ENCODE measurements at places on chromosomes 11 and 22.

GRCh38 chr11:107180236-107180635 is 162.0 kb upstream of the GUCY1A2 start:
- DNase-seq: no peak

- no peak for DNase-seq
These were observed 978 bp downstream of the LUZP2 start for GRCh38 chr11:24497831-24498230.

GRCh38 chr11:67051180-67051893 is 5.3 kb upstream of the RHOD start:
- DNase-seq: no peak

DNA sequence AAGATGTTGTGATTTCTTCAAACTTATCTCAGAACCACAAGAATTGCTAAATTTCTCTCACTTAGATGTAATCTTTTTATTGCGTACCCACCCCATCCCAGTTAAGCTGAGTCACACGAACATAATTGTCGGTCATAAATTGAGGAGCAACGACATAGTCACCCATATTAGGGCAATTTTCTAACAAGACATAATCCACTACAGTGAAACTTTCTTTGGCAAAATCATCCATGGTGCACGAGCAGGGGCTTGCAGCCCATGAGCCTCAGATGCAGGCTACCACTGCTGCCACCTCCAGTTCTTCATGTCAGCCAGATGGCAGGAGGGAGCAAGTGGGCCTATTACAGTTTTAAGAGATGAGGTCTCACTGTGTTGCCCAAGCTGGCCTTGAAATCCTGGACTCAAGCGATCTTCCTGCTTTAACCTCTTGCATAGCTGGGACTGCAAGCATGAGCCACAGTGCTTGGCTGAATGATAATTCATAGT is 70.3 kb upstream of the GRK2 start:
- DNase-seq: no peak

GRCh38 chr11:47220401-47220821 is 5.6 kb downstream of the DDB2 start:
- no peak for DNase-seq

DNA sequence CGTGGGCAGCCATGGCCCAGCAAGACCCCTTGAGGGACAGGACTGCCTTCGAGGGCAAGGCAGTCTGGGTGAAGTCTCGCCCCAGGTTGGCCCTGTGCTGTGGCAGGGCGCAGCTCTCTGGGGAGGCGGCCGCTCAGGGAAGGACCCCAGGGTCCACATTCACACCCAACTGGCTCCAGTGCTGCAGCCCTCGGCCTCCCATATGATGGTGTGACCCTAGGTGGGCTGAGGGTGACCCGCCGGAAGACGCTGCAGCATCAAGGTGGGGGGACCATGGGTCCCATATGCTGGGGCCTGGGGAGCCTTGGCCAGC is 28.0 kb upstream of the CCDC188 start:
- no peak for DNase-seq

- no peak for DNase-seq
These were observed 89.2 kb downstream of the FDX1 start for GRCh38 chr11:110518809-110519514.

DNA sequence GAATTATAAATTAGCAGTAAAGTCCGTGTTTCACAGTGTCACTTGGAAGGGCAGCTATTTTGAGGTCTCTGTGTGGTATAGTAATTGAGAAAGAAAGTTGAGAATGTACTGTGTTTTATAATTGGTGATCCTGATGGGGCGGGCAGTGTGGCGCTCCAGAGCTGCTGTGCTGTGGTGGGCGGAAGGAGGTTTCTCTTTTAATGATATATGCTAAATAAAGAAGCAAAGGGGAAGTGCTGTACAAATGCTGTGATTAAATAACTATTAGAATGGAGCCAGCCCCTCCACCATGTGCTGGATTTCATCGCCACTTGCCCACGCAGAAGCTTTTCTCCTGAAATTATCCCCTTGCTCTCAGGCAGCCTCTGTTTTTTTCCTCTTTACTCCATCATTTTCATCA is 24.6 kb downstream of the ATXN10 start:
- no peak for DNase-seq

- DNase-seq: no peak
These were observed 449 bp upstream of the TOM1 start for GRCh38 chr22:35299217-35299672.

- no peak for DNase-seq
These were observed 170.9 kb upstream of the NCAM1 start for GRCh38 chr11:112790286-112790685.

- no peak for DNase-seq
These were observed 87.3 kb downstream of the NAT10 start for GRCh38 chr11:34192481-34193401.

GRCh38 chr11:83773950-83774880 is 488.0 kb upstream of the CCDC90B start:
- DNase-seq: no peak

GRCh38 chr22:45816776-45817175 is 145.1 kb downstream of the ATXN10 start:
- DNase-seq: no peak

DNA sequence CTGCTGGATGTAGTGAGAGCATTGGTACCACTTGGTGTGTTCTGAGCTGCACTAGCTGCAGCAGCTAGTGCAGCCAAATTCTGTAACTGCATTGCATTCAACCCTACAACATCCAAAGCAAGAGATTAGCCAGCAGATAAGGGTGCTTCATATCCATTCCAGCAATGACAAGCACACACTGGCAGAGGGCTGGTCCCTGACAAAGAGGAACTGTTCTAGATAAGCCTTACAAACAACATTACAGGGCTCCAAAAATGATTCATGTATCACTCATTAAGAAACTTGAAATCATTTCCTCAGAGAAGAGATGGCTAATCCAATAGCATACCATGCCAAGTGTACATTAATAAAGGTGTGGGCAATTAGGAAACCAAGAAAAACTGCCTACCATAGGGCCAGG is 28.4 kb upstream of the RAPSN start:
- no peak for DNase-seq

- no peak for DNase-seq
These were observed 10.0 kb upstream of the TBC1D22A start for GRCh38 chr22:46752286-46752987.

DNA sequence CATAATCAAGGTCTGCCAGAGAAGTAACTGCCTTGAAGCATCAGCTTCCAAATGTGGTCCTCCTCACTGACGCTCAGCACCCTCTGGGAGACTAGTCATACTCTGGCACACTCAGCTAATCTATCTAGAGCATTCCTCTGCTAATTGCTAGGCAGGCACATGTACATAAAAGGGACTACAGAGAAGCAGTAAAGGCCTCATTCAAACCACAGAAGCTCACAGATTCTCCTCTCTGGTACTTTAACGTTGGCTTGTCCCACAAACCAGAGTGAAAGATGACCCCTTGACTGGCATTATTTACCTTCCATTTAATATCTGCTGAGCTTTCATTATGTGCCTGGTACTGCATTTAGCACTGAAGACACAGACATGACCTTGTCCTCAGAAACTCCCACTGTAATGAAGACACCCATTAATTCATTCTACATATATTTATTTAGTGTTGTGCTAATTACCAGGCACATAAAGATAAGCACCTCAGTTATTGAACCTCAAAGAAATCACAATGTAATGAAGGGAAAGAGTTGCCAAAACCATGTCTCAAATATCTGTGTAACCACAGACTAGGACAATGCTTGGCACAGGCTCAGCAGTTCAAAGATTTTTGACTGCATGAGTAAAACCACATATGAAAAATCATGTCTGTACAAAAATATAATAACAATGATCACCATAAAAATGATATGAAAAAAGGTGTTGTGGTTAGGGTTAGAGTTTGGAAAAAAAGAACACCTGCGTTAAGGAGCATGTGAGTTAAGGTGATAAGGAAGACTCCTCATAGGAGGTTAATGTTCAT is 550.4 kb downstream of the DLG2 start:
- no peak for DNase-seq

DNA sequence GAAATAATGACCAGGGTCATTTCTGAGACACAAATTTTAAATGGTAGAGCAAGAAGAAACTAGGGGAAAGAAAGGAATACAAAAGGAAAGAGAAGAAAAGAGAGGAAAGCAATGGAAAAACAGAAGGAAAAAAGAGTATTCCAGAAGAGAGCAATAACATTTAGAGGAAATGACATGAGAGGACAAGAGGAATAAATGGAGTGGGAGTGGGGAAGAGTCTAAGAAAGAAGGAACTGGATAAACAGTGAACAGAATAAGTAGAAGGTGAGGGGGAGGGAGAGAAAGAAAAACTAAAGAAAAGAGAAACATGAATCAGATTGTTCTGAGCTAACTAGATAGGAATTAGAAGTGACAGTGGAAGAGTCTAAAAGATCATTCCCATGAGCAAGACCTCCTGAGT is 28.4 kb downstream of the PRDM10 start:
- no peak for DNase-seq

- no peak for DNase-seq
These were observed 245.1 kb downstream of the MIAT start for GRCh38 chr22:26902401-26903029.

DNA sequence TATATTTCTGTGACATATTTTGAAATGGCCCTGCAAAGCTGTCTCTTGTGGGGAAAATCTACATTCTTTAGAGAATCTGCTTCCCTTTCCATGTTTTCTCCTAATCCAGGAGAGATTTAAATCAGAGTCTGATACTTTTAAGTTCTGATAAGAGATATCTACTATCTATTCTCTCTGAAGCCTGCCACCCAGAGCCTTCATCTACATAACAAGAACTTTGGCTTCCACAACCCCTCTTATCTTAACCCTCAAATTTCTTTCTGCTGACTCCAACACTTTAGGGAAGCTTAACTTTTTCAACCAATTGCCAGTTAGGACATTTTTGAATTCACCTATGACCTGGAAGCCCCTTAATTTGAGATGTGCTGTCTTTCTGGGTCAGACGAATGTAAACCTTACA is 965.2 kb downstream of the TBC1D22A start:
- DNase-seq: no peak

DNA sequence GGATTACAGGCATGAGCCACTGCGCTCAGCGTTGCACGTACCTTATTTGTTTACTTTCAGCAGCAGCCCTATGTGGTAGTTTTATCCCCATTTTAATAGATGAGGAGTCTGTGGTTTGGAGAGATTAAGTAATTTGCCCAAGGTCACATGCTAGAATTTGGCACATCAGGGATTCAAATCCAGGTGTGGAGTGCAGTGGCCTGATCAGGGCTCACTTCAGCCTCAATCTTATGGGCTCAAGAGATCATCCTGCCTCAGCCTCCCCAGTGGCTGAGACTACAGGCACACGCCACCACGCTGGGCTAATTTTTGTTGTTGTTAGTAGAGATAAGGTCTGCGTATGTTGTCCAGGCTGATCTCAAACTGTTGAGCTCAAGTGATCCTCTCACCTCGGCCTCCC is 18.5 kb upstream of the SPTBN2 start:
- no peak for DNase-seq

DNA sequence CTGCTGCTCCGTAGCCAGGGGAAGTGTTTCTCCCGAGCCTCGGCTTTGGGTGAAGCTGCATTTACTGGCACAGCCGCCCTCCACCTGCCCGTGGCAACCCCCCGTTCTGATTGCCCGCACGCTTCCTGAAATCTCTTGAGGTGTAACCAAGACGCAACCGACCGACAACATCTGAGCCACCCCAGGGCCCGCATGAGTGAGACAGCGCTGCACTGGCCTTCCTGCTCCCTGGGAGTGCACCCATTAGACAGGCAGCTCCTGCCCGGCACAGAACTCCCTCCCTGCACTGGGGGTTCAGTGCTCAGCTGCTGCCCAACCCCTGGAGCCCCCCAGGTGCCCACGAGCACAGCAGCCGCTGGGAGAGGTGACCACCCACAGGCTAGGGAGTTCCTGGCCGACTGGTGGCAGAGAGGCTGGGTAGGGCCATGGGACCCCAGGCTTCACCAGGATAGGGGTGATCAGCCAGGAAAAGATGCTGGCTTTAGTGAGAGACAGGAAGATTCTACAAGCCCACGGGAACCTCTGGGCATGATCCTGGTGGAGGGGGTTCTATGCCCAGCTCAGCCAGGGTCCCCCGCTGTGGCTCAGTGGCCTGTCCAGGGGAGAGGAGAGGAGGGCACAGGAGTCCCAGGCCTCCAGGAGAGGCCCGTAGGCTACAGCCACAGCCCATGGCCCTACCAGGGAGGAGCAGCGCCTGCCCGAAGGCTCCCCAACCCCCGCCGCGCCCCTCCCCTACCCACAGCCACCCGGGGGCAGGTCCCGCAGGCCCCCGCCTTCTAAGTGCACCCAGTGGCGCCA is 14.6 kb downstream of the PLXNB2 start:
- no peak for DNase-seq

- DNase-seq: no peak
These were observed 27.9 kb downstream of the LINC01488 start for GRCh38 chr11:69509381-69509780.

- DNase-seq: no peak
These were observed 117.6 kb downstream of the ARHGAP8 start for GRCh38 chr22:44870021-44870420.

DNA sequence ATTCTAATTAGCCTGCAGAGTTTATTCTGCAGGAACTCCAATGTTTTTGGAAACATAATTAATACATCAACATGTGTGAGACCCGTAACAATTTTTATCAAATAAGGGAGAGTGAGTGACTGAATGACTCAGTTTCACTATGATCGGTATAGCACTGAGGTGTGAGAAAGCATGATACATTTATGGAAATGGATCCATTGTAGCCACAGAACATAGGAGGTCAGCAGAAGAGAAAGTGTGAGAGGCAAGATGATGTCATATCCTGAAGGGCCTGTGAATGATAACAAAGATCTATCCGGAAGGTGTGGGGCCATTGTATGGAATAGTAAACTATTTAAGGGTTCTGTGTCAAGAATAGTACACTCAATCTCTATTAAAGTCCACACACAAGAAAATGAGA is 1406.1 kb upstream of the TENM4 start:
- DNase-seq: no peak

GRCh38 chr11:79174045-79175008 is 266.5 kb downstream of the TENM4 start:
- DNase-seq: no peak

DNA sequence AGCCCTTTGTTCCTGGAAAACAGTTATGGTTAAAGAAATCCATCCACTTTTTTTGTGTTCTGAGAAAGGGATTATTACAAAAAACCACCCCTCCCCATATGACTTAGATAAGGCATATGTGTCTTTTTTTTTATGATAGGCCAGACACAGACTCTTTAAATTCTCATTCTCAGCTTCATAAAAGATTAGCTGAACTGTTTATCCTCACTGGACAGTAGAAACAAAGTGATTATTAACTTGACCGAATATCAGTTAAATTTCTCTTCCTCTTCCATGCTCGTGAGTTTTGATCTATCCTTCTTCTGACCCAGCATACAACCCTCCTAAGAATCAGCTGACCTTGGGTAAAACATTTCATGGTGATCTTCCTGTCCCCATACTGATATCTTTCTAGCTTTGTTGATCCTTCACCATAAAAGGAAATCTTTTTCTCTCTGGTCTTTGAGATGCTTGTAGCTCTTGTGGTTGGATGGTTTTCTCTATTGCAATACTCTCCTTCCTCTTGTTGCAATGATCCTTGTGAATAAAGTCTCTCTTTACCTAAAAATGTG is 26.2 kb downstream of the OR2AG2 start:
- DNase-seq: no peak

- DNase-seq: no peak
These were observed 10.5 kb downstream of the GRK2 start for GRCh38 chr11:67276781-67277230.
